ENCODE measurements at places on chromosomes 7 and 10.

- DNase-seq: no peak
Measured at GRCh38 chr10:51244748-51245490, 170.6 kb downstream of the PRKG1 start.

- DNase-seq: no peak
Measured at GRCh38 chr10:97434557-97434956, 8.6 kb downstream of the PGAM1 start.

DNA sequence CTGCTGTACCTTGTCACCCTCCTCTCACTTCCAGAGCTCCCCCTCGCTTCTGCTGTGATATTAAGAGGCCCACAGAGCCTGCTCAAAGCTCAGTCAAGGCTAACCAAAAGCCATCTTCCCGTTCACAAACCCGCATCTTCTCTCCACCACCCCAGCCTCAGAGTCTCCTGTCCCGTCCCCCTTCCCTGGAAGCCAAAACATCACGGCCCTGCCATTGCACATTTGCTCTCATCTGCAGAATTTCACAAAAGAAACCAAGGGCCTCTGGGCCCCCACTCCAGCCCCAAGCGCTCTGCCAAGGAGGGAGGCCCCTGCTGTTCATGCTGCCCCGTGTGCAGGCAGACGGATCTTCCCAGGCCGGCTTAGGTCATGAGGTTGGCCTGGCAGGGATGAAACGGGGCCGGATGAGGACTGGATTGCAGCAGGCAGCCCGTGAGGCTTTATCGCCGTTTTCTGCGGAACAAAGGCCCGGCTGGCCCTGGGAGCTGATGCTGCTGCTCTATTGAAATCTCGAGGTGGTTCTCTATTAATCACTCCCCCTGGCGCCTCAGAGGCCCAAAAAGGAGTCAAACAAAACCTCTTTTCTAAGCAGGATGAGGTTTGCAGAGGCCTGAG is 31.6 kb upstream of the FOXK1 start:
- DNase-seq: no peak

GRCh38 chr10:127920306-127921074 is 13.6 kb downstream of the PTPRE start:
- no peak for DNase-seq

DNA sequence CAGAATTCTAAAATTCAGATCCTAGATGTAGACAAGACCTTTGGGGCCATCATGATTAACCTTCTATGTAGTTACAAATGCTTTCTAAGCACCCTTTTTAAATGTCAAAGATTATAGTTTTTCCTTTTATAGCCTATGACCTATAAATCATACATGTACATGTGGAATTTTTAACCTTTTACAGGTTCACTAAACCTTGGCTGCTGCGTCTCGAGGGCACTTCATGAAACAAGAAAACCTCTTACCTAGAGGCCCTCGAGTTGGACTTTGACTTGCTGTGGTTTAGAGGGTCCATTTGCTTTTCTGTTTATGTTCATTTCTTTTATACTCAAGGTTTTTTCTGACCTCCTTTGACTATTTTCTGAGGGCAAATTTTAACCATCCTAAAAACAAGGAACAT is 302.2 kb downstream of the CSTF2T start:
- no peak for DNase-seq

- no peak for DNase-seq
Measured at GRCh38 chr7:14579971-14580370, 322.6 kb downstream of the DGKB start.

DNA sequence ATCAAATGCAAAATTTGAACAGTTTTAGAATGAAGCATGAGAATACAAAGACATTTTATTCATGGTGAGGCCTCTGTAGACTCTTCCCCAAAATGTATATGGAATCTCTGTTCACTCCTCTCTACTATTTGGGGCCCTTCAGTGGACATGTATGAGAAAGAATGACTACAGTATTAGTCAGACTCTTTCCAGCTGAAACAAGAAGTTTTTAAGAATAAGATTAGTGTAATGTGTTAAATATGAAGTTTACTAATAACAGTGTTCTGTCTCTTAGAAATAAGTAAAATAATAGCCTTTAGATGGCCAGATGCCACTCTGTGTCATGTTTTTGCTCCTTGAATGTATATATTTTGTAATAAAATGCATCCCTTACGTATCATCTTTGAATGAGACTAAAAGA is 585.6 kb downstream of the SUGCT start:
- DNase-seq: no peak

DNA sequence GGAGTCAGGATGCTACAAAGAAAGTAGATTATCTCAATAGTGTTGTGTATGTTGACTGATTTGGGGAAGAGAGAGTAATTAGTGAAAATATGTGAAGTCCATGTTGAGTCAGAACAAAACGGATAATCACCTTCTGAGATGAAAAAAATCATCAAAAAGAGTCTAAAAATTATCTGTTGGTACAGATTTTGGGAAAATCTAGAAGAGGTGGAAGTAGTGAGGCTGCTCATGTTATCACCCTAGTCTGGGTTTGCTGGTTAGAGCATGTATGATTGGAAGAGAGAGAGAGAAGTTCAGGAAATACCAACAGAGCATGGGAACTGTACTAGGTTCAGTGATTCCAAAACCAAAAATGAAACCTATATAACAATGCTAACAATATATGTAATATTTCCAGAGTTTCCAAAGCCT is 12.3 kb downstream of the RPA3 start:
- DNase-seq: no peak

GRCh38 chr7:30630986-30631385 is 36.3 kb downstream of the GARS1 start:
- no peak for DNase-seq

DNA sequence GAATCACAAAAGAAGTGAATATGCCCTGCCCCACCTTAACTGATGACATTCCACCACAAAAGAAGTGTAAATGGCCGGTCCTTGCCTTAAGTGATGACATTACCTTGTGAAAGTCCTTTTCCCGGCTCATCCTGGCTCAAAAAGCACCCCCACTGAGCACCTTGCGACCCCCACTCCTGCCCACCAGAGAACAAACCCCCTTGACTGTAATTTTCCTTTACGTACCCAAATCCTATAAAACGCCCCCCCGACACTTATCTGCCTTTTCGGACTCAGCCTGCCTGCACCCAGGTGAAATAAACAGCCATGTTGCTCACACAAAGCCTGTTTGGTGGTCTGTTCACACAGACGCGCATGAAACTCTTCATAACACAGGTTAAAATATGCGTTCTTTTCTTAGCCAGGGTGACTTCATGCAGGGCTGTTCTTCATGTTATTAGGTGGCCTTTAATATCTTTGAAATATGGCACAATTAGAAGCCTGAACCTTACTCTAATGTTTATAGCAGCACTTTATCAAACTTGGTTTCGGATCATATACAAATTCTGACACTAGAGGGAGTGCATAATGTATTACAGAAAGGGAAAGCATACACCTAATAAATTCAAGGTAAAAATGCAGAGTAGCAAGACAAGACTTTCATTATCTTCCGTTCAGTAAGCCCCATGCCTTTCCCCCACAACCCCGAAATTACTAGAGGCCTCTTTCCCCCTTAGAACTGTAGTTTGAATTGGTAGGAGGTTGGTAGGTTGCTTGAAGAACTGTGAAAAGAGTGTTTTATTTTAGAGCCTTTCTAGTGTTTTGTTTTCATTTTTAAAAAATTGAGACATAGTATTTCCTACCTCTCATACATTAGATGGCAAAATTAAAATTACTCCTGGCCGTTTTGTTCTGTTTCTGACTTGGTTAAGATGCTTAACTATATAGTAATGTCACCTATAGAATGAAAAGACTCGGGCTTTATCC is 117.9 kb downstream of the NPY start:
- DNase-seq: peak; percentile 16

GRCh38 chr7:39338716-39339115 is 227.5 kb upstream of the YAE1 start:
- no peak for DNase-seq

DNA sequence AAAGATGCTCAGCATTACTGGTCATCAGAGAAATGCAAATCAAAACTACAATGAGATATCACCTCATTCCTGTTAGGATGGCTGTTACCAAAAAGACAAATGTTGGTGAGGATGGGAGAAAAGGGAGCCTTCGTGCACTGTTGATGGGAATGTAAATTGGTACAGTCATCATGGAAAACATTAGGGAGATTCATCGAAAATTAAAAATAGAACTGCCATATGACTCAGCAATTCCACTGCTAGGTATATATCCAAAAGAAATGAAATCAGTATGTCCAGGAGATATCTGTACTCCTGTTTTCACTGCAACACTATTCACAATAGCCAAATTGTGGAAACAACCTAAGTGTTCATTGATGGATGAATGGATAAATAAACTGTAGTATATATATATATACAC is 228.1 kb downstream of the ACTR3B start:
- no peak for DNase-seq

Data from KBM-7 (cell line).